Activated naive CD4-positive, alpha-beta T cell (primary cell): ENCODE measurements at places on chromosomes 11 and 22.

DNA sequence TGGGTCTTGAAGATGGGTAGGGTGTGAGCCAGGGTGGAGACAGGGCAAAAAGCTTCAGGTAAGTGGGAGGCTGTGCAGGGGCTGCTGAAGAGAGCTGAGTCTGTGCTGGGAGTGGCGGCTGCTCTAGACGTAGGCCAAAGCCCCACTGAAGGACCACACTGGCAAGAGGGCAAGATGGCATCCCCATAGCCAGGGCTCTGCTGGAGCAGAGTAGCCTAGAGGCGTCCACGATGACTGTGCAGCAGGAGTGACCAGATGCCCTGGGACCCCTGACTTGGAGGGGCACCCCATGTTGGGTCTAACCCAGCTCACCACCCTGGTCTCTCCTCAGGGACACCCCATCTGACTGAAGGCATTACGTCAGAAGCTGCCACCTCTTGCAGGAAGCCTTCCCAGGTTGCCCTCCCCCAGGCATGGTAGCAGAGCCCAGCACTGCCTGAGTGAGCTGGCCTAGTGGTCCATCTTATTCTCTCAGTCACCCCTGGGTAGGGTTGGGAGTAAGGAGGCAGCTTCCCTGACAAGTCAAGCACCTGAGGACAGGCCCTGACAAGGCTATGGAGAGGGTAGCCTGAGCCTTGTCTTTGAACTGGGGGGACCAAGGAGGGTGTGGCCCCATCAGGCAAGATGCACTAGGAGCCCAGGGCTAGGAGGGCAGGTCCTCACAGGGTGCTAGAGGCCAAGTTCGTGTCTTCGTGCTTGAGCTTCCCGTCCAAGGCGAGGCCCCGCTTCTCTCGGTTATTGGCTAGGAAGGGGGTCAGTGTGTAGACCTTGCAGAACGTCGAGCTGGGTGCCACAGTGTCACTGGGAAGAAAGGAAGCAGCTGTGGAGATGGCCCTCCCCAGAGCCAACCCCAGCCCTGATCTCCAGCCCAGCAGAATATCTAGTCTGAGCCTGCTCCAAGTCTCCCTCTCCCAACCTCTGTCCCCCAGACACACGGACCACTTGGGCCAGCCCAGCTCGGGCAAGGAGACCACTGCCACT lies 33.1 kb downstream of the TPBGL start:
- DNase-seq = no peak

GRCh38 chr11:7435176-7435575 lies 50.1 kb upstream of the OLFML1 start:
- DNase-seq = no peak

GRCh38 chr11:97610000-97610399 lies 1220.2 kb downstream of the JRKL start:
- no peak for DNase-seq

- DNase-seq = no peak
Observed at GRCh38 chr11:35615921-35616900, 2.0 kb upstream of the FJX1 start.

GRCh38 chr11:2539371-2540222 lies 94.8 kb downstream of the KCNQ1 start:
- no peak for DNase-seq

GRCh38 chr11:76763573-76764346 lies 19.4 kb upstream of the TSKU start:
- DNase-seq = no peak

DNA sequence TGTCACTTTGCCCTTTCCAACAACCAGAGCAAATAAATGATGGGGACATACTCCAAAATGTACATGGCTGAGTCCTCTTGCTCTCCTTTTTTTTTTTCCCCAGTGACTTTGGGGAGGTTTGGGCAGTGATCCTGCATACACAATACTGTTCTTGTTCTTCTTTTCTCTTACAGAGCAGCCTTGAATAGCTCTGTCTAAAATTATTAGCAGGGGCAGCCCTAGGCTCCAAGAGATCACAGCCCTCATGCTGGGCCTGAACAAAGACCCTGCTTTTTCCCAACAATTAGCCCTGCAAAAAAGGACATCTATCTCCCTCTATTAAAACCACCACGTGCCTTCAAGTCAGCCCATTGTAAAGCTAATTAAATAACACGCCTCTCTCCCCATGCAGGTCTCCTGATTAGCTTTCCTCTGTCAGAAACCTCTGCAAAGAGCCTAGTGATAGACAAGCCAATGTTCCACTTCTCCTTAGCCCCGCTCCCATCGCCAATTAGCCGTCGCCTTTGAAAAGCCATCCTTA lies 54.7 kb downstream of the ETS1 start:
- no peak for DNase-seq

- DNase-seq = no peak
Observed at GRCh38 chr11:96328395-96329010, 14.5 kb downstream of the MAML2 start.
